Central memory CD4-positive, alpha-beta T cell (primary cell): ENCODE measurements at places on chromosomes 6 and 20.

- DNase-seq = no peak
Measured at GRCh38 chr6:149450679-149451375, 34.0 kb downstream of the ZC3H12D start.

DNA sequence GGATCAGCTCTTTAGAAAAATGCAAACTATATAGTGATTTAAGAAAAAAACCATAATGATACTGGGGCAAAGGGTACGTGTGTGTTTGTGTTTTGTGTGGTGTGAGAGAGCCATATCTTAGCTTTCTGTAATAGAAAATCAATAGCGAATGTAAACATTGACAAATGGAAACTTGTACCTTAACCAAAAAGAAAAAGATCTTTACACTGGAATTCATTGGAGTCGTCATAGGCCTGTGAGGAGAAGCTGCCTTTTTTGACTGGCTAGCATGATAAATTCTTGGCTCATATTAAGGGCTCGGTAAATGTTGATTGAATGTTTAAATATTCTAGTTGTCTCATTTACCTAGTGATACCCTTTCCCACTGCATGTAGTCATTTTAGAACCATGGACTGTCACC is 161.8 kb upstream of the ASCC3 start:
- no peak for DNase-seq

GRCh38 chr6:166402582-166403277 is 20.0 kb upstream of the MPC1 start:
- DNase-seq = no peak

- no peak for DNase-seq
Measured at GRCh38 chr6:97939440-97940168, 656.6 kb upstream of the MMS22L start.

DNA sequence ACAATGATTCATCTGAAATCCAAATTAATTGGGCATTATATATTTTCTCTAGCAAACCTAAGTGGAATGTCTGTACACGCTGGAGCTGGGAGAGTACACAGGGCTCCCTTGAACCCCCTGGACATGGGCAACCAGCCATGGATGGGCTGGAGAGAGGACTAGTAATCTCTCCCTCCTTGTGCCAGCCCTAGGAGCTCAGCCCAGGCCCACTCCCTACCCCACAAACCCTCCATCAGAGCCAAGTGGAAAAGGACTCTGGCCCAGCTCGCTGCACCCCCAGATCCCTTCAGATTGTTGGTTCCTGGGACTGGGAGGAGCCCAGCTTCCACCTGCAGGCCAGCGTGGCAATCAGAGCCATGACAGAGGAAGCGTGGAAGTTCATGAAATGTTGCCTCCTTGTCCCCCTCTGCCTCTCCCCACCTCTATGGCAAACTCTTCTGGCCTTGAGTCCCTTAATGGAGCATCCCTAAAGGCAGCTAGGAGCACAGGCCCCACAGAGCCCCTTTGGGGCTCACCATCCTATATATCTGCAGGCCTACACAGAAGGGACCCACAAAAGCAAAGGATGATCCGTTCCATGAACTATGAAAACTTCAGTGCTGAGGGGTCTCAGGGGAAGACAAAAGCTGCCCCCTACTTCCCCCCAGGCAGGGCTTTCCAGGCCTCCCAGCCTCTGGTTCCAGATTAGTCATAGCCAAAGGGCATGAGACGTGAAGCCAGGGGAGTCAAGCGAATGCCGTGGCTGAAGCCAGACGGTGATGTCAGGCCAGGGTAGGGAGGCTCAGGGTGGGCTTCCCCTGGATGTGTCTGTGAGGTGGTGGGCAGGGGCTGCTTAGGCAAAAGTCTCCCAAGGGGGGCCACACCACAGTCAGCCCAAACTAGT is 126.4 kb upstream of the MAFB start:
- no peak for DNase-seq

GRCh38 chr6:14068133-14068532 is 49.4 kb upstream of the CD83 start:
- DNase-seq = no peak

DNA sequence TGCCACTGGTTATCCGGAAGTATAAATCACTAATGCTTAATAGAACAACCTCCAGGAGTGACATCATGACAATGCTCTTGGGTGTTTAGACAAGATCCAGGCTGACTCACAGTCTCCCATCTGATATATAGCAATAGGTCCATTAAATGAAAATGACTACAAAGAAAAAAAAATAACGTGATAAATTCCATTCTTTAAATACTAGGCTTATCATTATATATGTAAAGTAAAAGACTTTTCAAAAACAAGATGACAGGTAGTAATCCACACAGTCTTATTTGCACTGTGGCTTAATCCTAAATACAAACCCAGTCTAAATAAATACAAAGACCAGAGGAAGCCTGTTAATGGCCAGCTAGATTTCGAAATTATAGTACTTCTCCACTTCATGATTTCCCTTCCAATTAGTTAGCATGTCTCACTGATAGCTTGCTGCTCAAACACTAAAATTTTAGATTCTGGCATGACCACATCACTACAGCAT is 149.1 kb upstream of the BEND3 start:
- no peak for DNase-seq

DNA sequence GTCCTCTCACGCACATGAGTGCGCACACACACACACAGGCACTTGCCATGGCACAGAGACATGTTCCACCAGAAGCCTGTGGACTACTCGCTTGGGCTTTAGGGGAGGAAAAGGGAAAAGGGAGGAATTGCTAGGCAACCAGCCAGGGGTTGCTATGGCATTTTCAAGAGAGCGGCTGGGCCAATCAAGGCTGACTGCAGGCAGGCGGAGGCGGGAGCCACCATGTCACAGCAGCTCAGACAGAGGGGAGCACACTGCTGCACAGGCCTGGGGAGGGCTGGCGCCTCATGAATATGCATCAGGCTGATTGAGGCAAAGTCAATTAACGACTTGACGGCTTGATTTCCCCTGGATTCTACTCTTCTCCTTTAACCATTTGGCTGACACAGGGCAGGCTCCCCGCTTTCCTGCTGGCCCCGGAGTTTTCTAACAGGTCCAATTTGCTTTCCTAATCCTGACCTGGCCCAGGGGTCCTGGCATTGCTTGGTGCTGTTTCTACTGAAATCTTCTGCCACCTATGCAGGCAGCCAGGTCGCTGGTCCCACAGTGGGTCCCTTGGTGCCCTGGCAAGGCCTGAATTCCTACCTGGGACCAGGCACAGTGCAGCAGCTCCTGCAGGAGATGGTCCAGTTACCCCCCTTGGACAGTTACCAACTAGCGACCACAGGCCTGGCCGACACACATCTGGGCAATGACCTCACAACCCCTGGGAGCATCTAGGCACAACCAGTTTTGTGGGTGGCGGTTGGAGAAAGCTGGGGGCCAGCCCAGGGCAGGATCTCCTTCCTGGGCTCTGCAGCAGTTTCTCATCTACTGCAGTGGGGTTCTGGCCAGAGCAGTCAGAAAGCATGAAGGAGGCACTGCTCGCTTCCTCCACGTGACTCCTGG is 52.1 kb downstream of the YTHDF1 start:
- DNase-seq = no peak

DNA sequence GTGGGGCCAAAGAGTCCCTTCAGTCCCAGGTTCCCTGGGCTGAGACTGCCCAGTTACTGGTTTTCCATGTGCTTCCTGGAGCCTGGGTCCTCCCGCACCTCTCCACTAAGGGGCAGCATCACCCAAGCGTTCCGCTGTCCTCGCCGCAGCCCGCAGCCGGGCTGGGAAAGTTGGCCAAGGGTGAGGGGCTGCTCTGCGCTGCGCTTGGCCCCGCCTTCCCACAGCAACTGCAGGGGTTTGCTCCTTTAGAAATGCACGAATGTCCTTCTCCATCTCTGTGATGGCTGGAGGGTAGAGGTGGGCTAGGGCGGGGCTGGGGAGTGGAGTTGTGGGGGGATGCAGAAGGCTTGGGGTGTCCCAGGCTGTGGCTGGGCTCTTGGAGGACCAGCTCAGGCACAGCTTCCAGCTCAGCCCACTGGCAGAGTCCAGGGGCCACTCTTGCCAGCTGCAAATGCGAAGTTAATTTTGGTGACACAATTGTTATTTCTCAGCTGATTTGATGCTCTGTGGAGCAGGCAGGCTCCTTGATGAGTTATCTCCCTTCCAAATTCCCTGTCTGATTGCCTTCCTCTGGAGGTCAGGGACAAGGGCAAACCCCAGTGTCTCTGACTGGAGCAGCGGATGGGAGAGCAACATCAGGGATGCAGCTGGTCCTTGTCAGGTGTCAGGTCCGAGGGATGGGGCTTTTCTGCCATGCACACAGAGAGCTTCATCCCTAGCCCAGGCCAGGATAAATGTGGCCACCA is 63.2 kb downstream of the NOL4L start:
- peak; percentile 60 for DNase-seq
